ENCODE measurements at places on chromosomes 3 and 15. TPM values are rescaled to one million over a fixed set of nuclear protein-coding genes. Genes with fewer than 3 reads are reported as not detected.

GRCh38 chr3:125641891-125642290 is 46.6 kb upstream of the OSBPL11 start:
- no peak overlapping the region for H3K4me3 ChIP-seq
- DNase-seq: no peak
- no peaks in the 10 kb centered on the region for H3K36me3 ChIP-seq
- no peaks in the 10 kb centered on the region for H3K27me3 ChIP-seq

Gene C3orf33
- total RNA-seq: 1.6 TPM

- DNase-seq: no peak
- H3K4me3 ChIP-seq: no peak overlapping the region
- no peak overlapping the region for H3K27ac ChIP-seq
- H3K36me3 ChIP-seq: no peaks in the 10 kb centered on the region
- H3K27me3 ChIP-seq: no peaks in the 10 kb centered on the region
- H3K4me1 ChIP-seq: no peaks in the 10 kb centered on the region
Observed at GRCh38 chr3:190941694-190942260, 79.3 kb upstream of the GMNC start.

Gene UBAP1L
- total RNA-seq: 2.4 TPM

Gene MESP2
- not detected for total RNA-seq

- H3K4me1 ChIP-seq: no peaks in the 10 kb centered on the region
- H3K36me3 ChIP-seq: no peaks in the 10 kb centered on the region
- H3K27me3 ChIP-seq: no peaks in the 10 kb centered on the region
Observed at GRCh38 chr3:20935791-20936190, 749.8 kb upstream of the SGO1 start.

- H3K27me3 ChIP-seq: peaks cover 2% of the 10 kb centered on the region
- no peaks in the 10 kb centered on the region for H3K4me1 ChIP-seq
- no peak overlapping the region for H3K27ac ChIP-seq
Observed at GRCh38 chr3:135085652-135086436, 290.8 kb downstream of the EPHB1 start.

GRCh38 chr3:130293247-130293646 is 52.2 kb upstream of the COL6A5 start:
- H3K27me3 ChIP-seq: peaks cover 10% of the 10 kb centered on the region
- no peak overlapping the region for H3K4me3 ChIP-seq
- no peak for DNase-seq
- no peak overlapping the region for H3K27ac ChIP-seq

Gene AGTR1
- total RNA-seq: not detected

- H3K4me1 ChIP-seq: peaks cover 7% of the 10 kb centered on the region
- DNase-seq: peak; percentile 41
- peaks cover 10% of the 10 kb centered on the region for H3K27me3 ChIP-seq
Observed at GRCh38 chr3:49872801-49873281, 3.1 kb upstream of the CAMKV start.

Gene FAM174B
- total RNA-seq: 5.0 TPM

DNA sequence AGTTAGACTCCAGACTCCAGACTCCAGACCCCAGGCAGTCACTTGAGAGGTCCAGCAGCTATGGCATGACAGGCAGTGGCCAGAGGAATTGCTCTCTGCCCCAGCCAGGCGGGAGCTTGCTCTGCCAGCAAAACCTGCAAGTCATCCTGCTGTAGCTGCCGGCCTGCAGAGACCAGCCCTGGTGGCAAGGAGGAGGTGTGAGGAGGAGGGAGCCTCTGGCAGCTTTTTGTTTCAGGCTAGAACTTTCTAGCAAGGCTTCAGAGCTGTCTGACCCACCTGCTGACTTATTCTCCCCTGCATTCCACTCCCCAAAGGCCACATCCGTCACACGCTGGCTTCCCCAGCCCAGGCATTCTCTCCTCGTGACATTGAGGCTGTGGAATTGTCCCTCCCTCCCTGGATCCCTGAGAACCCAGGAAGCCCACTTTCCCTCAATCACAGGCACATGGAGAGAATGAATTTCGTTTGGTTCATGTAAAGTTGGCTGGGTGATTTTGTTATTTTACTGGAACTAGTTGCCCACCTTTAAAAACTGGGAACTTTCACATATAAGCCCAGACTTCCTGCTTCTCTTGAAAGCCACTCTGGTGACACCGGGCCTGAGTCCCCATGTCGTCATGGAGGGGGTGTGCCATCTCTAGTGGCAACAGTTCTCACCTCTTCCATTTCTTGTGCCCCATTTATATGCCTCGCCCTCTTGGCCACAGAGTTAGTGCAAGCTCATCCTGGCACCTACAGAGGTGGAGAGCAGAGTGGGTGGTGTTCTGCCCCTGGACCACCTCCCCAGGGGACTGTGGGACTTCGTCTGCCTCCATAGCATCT is 82.7 kb downstream of the ABHD5 start:
- H3K4me1 ChIP-seq: peaks cover 28% of the 10 kb centered on the region
- peak; percentile 38 for DNase-seq
- H3K4me3 ChIP-seq: no peak overlapping the region
- H3K36me3 ChIP-seq: no peaks in the 10 kb centered on the region
- H3K27me3 ChIP-seq: no peaks in the 10 kb centered on the region

Gene SLC24A5
- total RNA-seq: not detected

Gene P3H2
- total RNA-seq: not detected

DNA sequence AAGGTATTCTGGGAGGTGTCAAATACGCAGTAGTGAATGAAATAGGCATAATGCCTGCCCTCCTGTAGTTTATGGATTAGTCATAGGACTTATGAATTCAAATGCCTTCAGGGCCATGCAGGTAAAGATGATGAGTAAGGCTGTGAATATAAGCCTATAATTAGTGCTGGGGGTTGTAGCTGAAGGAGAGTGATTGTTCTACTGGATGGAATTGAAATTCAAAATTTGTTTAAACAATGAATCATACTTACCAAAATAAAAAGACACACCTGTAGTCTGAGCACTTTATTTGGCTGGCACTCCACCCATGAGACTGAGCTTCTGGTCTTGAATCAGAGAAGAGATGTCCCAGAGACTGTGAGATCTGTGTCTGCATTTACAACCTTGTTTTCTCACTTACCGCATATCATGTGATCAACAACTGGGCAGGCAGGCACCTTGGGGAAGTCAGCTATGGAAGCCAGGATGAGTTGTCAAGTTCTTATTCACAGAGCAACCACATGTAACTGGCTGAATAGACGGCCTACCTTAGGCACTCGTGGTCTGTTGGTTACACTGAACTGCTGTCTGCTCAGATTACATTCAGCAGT is 291.8 kb downstream of the NAALADL2 start:
- H3K4me3 ChIP-seq: no peak overlapping the region
- no peaks in the 10 kb centered on the region for H3K27me3 ChIP-seq
- no peak overlapping the region for H3K27ac ChIP-seq
- DNase-seq: no peak

DNA sequence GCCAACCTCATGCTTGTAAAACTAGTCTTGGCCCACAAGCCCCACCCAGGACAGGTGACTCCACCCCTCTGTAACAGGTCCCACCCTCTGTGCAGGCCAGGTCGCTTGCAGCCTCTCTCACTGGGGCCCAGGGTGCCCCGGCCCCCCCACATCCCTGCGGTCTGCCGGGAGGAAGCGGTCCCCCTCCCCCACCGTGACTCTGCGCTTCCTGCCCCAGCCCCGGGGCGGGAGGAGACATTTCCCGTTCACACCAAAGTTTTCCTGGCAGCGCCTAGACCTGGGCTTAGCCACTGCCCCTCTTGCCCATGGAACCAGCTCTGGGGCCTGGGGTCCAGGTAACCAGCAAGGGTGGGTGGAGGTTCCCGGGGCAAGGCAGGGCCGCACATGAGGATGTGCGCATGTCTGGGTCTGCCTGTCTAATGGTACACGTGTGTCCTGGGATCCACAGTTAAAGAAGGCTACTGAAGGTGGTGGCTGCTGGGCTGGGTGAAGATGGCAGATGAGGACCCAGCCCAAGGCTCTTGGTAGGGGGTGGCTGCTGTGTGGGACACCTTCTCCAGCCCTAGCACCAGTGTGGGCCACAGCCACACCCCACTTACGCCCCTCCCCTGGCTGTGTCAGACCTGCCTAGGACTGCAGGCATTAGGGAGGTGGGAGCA is 8.4 kb downstream of the NBEAL2 start:
- DNase-seq: peak; percentile 94
- H3K27me3 ChIP-seq: no peaks in the 10 kb centered on the region
- H3K4me1 ChIP-seq: peaks cover 72% of the 10 kb centered on the region
